ENCODE measurements at places on chromosomes 7 and 10.
A peak's percentile ranks its signal among the peaks of the same experiment; 100 is the strongest.

DNA sequence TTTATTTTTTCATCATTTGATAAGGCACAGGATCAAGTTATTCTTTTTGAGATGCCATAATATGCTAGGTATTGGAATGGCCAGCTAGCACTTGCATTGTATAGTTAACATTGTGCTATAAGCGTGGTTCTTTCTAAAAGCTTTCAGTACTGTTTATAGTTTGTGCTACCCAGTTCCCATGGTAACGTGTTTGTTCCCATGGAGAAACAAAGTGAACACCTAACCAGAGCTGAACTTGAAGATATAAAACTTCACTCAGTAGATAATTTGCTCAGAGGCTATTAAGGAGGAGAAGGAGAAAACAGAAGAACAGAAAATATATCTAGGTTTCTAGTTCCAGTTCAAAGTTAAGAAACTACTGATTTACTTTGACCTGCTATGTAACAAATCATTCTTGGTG lies 23.6 kb upstream of the ITGB8 start:
- DNase-seq = peak; percentile 36

DNA sequence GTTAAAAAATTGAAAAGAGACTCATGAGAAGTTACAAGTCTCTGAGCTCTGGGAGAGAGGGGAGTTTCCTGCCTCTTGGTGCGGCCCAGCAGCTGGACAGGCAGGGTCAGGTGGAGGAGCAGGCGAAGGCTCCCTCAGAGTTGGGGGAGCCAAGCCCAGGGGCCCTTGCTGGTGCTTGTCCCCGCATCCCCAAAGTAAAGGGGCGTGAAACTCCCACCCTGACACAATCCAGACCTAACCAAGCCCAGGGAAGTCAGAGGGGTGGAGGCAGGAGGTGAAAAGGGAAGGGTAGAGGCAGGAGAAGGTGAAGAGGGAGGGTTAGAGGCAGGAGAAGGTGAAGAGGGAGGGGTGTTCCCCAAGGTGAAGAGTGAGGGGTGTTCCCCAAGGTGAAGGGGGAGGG lies 322.8 kb downstream of the GLRX3 start:
- no peak for DNase-seq

DNA sequence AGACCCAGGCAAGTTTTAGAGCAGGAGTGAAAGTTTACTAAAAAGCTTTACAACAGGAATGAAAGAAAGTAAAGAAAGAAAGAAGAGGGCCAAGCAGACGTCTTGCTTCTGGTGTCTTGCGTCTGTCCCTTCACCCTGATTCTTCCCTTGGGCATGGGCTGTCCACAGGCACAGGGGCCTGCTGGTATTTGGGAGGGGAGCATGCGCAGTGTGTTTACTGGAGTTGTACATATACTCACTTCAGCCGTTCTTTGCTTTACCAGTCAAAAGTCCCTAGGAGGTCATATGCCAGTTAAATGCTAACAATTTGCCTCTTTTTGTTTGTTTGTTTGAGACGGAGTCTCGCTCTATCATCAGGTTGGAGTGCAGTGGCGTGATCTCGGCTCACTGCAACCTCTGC lies 875.9 kb downstream of the REEP3 start:
- DNase-seq = no peak

DNA sequence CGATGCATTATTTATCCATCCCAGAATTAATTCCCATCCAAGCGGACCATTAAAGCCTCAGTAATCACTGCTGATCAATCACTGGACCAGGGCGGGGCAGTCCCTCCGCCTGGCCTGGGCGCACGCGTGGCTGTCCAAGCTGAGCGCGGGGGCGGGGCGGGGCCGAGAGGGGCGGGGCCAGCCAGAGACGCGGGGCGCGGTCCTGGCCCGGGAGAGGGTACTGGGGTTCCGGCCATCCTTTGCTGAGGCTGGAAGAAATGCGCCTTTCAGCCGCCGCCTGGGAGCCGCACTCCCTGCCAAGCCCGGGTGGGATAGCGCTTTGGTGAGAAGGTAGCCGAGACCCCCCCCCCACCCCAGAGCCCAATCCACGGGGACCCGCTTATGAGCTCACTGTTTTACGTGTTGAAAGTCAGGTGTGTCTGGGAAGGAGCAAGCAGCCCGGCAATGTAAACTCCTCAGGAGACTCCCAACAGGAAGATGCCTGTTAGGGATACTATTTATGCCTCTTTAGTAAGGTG lies at the start of gene ARHGAP22:
TSS of gene ARHGAP22 (minus strand) at position 83 of the 518 bp plus-strand sequence. CDS start 277 bp downstream, outside the sequence.
- peak; percentile 64 for DNase-seq

GRCh38 chr10:69757553-69758309 lies 44.0 kb upstream of the COL13A1 start:
- DNase-seq = no peak

- no peak for DNase-seq
These were observed 164.3 kb downstream of the BUB3 start for GRCh38 chr10:123318516-123318915.

GRCh38 chr7:15813448-15813847 lies 127.0 kb upstream of the MEOX2 start:
- no peak for DNase-seq

DNA sequence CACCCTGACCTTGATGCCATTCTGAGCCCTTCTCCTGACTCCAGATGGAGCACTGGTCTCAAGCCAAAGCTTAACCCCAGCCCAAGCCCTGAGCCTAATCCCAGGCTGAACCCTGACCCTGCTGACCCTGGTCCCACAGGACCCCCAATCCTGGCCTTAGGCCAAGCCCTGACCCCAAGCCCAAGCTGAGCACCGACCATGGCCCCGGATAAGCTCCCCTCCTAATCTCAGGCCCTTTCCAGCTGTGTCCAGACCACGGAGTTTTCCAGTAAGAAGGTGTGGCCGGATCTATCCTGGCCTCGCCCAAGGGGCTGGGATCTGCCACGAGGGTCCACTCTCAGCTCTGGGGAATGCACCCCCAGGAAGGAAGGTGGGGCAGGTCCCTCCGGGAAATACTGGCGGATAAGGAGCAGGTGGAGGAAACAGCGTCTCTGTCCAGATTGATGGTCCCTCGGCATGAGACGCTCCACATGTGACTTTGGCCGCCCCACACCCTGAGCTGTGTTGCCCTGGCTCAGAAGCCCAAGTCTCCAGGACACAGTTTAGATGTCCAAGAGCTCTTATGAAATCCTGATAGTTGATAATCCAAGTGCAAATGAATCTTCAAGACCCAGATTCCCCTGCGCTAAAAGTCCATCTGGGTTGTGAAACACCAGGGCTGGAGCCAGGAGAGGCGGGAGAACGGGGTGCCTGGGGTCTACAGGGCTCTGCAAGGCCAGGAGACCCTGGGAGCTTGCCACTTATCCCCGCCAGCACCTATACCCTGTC lies 10.4 kb downstream of the ELN start:
- DNase-seq = no peak

DNA sequence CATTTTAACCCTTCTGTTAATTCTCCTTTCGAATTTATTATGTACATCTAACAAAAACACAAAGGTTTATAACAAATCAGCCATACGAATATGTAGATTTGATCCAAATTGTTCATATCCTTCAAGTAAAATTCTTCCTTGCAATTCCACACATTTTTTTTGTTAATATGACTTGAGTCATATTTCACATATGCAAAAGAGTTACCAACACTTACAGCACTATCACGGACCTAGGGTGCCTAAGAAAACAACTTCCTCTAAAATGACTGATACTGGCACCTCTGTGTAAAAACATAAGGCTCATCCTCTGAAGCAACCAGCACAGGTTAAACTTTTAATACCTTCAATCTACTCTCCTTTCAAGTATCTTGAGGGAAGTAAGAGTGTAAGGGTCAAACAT lies 451.8 kb downstream of the SEMA3D start:
- no peak for DNase-seq

- no peak for DNase-seq
These were observed 40.8 kb downstream of the RBM33 start for GRCh38 chr7:155685070-155685790.

Measured in GM13977 (cell line).